ENCODE measurements at places on chromosomes 6 and 20.

GRCh38 chr20:62297449-62298227 lies 5.2 kb upstream of the ADRM1 start:
- DNase-seq, result no peak

DNA sequence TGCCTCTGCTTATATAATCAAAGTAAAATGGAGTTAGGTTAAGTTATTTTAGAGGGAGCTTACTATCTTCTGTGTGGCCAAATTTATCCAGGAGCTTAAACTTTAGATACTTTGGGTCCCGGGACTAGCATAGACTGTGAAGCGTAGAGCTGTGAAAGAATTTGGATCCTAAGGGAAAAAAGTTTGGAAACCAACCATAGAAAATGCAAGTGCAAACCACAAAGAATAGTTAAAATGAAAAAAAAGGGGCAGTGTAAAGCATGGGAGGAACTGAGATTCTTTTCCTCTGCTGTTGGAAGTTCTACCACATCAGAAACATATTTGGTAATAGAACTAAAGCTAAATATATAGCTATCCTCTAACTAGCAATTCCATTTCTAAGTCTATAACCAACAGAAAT lies 232.2 kb upstream of the FLRT3 start:
- no peak for DNase-seq

DNA sequence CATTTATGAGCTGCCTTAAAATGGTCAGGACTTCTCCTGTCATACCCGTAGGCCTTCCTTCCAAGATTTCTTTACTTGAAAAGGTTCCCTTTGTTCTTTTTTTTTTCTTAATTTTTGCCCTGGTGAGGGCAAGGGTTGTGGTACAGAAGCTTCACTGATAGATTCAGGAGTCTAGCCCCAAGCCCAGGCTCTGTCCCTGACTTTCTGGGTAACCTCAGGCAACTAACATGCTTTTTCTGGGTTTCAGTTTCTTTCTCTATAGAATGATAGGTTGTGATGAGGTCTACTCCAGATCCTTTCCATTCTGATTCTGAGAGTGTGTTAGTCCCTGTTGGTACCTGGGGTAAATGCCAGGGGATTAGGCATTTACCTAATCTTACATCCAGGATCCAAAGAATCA lies 21.2 kb downstream of the SNPH start:
- DNase-seq, result no peak

- DNase-seq, result no peak
Measured at GRCh38 chr6:112189494-112189893, 64.9 kb downstream of the LAMA4 start.

DNA sequence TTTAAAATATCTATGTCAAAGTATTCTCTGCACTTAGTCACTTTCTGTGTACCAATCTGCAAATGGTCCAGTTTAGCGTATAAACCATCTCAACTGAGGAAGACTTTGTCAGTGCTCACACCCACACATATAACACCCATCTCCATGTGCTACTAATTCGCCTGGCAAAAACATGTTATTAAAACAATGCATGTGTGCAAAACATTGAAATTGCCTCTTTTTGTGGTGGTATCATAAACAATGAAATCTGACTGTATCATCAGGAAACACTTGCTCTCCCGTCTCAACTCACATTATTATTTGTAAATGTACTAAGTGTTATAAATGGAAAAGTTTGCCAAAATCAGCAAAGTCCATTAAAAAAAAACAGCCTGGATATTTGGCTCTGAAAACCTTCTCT lies 105.9 kb upstream of the FOXC1 start:
- DNase-seq, result no peak

- no peak for DNase-seq
Measured at GRCh38 chr6:111470991-111471390, 12.0 kb downstream of the REV3L start.

DNA sequence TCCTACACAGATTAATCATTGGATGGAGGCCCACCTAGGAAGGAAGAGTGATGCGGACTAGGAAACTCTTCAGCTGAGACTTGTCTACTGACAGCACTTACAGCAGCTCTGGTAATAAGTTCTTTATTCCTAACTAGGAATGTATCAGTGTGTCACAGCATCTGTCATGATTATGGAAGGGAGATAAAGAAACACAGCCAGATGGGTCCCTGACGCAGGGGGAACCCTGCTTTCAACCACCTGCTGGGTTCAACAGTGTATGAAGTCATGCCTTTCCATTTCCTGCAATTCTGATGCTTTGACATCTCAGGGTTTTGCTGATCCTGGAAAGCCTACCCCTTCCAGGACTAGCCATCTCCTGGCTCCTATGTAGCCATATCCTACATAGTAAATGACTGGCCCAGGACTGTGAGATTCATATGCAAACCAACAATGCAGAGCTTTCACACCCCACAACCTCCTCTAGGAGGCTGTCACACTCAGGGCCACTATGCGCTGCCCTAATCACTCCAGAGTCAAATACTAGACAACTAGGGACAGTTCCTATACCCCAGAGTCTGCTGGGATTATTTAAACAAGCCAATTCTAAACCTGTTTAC lies 29.0 kb upstream of the MANEA start:
- DNase-seq, result no peak

- no peak for DNase-seq
Measured at GRCh38 chr6:68196645-68197044, 438.4 kb upstream of the ADGRB3 start.

DNA sequence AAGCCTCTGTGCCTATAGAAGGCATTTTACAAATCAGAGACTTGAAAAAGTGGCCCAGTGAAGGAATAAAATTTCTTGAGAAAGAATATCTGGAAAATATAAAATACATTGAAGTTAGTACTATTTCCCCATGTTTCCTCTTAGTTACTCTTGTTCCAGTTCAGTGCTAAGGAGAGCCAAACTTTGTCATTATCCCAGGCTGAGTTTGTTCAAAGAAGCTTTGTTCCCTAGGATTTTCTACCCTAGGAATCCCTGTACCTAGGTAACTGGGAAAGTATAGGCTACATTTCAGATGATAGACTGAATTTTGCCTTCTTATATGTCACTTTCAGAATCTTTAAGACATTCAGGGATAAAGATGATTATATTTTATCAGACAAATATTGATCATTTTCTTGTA lies 1395.7 kb upstream of the MAP3K7 start:
- no peak for DNase-seq

DNA sequence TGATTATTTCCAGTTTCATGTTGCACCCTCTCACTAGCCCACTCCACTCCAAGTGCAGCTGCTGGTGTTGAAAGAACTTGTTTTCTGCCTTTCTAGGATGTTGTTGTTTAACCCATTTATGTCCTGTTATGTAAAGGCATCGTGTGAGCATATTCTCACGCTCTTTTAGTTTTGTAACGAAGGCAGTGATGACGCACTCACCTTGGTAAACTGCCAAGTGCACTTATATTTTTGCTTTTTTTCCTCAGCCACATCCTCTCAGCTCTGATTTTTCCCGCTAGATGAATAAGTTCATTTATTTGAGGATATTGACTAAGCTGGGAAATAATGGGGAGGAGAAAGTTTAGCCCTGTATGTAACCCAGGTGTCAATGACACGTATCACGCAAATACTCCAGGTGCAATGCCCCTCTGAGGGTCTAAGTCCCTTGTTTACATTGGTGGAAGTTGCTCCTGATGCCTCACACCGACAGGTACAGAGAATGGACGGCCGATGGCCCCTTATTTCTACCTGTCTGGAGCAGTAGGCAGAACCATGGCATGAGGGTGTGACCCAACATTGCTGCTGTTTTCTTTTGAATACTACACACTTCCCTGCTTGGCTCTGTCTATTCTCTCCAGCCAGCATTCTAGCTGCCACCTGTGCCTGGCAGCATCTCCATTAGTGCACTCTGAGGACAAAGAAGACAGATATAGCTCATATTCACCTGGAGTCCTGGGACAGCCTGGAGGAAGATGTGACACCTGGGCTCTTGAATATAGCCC lies 132.7 kb upstream of the SLC24A3 start:
- no peak for DNase-seq

GRCh38 chr6:29777310-29777709 lies 50.3 kb upstream of the HLA-G start:
- no peak for DNase-seq

DNA sequence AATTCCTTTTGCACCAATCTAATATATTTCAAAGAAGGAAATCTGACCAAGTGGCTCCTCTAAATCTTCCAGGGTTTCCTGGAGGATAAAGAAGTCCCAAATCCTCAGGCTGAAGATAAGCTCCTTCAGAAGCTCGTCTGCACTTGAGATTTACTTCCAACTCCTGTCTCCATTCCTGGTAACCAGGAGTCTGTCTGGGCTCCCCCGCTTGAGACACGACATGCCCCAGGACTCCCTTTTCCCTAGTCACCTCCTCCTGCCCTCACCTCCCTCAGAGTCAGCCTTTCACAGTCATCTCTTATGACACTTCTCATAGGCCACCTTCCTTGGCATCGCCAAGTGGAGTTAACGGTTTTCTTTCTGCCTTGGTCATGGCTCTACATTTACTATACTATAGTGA lies 103.4 kb upstream of the NEDD9 start:
- DNase-seq, result no peak

GRCh38 chr20:35473684-35474083 lies 18.3 kb downstream of the CEP250 start:
- DNase-seq, result no peak

GRCh38 chr6:14569394-14569793 lies 451.8 kb downstream of the CD83 start:
- DNase-seq, result no peak

DNA sequence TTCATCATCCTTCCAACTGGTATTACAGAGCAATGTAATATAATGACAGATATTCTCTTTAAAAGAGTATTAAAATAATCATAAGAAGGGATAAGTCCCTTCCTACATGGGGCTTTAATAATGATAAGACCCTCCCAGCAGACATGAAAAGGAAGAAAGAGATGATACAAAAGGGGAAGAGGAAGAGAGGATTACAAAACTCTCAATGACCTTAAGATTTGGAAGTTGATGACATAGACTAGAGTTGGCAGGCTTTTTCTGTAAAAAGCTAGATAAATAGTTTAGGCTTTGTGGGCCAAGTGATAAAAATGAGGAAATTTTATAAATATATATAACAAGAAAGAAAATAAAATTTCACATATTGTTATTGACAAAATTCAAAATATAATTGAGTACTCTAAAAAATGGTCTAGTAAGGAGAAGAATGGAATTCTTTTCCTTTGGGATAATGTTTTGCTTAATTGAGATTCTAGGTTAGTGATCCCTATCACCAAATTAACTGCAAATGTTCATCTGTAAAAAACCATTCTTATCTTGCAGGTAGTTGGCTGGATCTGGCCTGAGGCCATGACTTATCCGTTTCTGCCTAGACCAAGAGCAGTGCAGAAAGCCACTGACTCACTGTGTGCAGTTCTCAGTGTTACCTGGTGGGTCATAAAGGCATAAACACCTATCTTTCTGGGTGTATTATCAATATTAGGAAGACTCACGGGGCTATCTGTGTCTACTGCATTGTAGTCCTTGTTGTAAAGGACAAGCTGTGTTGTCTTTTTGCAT lies 11.0 kb downstream of the RIPOR2 start:
- no peak for DNase-seq

DNA sequence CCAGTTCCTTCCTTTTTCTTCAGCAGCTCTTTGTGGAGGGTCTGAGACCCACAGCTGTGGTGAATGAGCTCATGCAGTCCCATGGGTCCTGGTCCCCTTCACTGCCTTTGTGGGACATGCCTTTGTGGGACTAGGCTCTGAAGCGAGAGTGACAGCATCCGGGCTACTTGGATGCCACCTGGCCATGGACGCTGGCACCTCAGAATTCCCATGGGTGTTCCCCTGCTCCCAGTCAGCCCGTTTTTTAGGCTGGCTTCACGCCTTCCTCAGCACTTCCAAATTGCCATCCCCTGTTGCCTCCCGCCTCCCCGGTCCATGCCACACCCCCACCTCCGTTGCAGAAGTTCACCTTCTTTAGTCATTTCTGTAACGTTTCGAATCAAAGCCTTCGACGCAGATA lies 45.1 kb downstream of the RAMACL start:
- no peak for DNase-seq

DNA sequence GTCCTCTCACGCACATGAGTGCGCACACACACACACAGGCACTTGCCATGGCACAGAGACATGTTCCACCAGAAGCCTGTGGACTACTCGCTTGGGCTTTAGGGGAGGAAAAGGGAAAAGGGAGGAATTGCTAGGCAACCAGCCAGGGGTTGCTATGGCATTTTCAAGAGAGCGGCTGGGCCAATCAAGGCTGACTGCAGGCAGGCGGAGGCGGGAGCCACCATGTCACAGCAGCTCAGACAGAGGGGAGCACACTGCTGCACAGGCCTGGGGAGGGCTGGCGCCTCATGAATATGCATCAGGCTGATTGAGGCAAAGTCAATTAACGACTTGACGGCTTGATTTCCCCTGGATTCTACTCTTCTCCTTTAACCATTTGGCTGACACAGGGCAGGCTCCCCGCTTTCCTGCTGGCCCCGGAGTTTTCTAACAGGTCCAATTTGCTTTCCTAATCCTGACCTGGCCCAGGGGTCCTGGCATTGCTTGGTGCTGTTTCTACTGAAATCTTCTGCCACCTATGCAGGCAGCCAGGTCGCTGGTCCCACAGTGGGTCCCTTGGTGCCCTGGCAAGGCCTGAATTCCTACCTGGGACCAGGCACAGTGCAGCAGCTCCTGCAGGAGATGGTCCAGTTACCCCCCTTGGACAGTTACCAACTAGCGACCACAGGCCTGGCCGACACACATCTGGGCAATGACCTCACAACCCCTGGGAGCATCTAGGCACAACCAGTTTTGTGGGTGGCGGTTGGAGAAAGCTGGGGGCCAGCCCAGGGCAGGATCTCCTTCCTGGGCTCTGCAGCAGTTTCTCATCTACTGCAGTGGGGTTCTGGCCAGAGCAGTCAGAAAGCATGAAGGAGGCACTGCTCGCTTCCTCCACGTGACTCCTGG lies 52.1 kb downstream of the YTHDF1 start:
- DNase-seq, result no peak

- no peak for DNase-seq
Measured at GRCh38 chr6:161418463-161418945, 144.6 kb upstream of the AGPAT4 start.

- DNase-seq, result peak; percentile 14
Measured at GRCh38 chr6:53647462-53648094, 18.0 kb downstream of the KLHL31 start.

DNA sequence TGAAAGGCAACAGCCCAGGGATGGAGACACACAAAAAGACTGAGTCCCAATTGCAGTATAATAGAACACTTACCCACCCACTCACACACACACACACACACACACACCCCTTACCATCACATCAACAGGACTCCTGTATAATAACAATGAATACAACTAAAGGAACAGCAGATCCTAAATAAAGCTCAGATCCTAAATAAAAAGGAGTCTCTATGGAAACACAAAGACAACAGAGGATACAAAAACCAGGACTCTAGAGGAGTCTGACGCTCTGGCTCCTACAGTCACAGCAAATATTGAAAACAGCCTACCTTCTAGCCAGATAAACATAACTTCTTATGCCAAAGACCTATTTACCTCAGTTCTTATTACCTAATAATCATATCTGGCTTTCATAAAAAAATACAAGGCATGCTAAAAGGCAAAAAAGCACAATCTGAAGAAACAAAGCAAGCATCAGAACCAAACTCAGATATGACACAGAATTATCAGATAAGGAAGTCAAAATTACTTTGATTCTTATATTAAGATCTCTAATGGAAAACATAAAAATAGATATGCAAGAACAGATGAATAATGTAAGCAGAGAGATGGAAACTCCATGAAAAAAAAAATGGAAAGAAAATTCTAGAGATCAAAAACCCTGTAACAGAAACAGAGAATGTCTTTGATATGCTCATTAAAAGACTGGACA lies 134.9 kb downstream of the MMUT start:
- DNase-seq, result no peak

All from stimulated activated CD8-positive, alpha-beta memory T cell treated with anti-CD3 and anti-CD28 coated beads, Interleukin-2, amount 100 ng/mL, for 48 hours (primary cell).